ENCODE measurements at places on chromosomes 5 and 9.

GRCh38 chr9:36798350-36799065 is 225.8 kb downstream of the MELK start:
- no peak for DNase-seq

DNA sequence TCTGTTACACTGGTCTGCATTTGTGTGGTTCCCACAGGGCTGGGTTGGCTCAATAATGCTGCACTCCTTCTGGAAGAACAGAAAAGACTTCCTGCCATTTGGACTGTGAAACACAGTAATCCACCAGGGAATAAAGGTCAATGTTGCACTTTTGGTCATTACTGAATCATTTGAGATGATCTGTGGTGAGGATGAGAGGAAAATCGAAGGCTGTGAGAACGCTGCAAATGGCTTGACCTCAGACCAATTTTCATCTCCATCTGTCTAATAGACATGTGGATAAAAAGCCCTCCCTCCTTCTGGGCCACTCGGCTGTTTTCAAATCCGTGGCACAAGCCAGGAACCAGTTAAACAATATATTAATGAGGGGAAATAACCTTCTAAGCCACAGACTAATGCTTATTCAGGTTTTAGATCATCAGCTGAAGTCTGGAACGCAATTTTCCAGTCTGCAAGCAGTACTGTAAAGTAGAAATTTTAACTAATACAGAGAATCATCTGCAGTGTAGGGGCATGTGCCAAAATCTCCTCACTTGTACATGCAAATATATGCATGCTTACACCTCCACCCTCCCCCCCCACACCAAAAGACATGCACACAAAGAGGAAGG is 20.2 kb downstream of the TLE1 start:
- DNase-seq: no peak

DNA sequence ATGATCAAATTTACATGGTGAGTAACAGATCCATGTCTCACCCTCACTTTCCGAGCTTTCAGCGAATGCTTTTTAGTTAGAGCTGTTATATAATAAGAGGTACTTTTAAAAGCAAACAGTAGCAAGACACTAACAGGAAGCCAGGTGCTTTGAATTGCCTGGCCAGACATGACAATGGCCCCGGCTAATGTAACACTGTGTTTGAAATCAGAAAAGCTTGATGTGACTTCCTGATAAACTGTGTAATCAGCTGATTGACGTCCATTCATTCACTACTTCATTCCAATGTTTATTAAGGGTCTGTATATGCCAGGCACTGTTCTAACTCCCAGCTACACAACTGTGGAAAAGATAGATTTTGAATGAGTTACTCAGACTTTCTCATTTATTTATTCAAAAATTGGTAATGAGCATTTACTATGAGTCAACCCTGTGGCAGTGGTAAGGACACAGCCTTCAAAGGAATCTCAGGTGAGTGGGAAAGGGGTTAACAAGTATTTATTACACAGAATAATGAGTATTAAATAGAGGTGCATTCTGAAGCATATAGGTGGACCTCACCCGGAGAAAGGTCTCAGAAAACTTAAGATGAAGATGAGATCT is 26.6 kb downstream of the DPYSL3 start:
- no peak for DNase-seq

- DNase-seq: no peak
Observed at GRCh38 chr5:160555971-160556631, 134.4 kb downstream of the PTTG1 start.

DNA sequence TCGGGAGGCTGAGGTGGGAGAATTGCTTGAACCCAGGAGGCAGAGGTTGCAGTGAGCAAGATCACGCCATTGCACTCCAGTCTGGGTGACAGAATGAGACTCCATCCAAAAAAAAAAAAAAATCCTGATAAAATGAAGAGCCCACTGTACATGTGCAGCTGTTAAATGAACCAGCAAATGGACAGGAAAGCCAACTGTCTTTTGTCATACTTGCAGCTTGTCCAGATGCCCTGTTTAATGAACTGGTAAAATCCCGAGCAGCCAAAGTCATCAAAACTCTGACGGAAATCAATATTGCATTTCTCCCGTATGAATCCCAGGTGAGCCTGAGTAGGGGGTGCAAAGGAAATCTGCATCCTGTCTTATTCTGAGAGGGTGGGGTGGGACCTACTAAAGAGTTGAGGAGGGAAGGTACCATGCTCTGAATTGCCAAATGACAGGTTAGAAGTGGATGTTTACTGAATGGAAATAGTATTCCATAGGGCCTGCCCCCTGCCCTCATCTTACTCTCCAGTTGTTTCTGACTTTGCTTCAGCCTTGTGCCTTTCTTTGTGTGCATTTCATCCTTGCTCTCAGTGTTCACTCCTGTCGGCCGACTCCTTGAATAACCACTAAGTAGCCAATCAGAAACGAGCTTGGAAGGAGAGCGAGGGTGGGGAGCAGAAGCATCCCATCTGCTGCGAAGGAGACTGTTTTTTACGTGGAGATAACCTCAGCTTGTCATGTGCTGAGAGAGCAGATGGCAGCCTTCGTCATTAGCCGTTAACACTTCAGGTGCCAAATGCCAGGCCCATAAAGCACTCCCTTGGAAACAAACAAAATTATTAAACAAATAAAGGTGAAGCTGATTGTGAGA is 45.7 kb upstream of the CFAP157 start:
- no peak for DNase-seq

DNA sequence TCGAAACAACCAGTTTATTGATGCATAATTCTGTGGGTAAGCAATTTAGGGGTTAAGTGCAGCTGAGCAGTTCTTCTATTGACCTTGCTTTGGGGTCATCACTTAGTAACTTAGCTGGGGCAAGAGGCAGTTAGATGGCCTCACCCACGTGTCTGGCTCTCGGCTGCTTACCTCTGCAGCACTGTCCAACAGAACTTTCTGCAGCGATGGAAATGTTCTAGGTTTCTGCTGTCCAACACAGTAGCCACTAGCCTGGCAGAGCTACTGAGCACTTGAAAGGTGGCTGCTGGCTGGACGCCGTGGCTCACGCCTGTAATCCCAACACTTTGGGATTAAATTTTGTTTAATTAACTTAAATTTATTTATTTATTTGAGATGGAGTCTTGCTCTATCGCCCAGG is 13.1 kb upstream of the URM1 start:
- DNase-seq: no peak

GRCh38 chr9:125361837-125362531 is 100.4 kb downstream of the GAPVD1 start:
- DNase-seq: peak; percentile 52

DNA sequence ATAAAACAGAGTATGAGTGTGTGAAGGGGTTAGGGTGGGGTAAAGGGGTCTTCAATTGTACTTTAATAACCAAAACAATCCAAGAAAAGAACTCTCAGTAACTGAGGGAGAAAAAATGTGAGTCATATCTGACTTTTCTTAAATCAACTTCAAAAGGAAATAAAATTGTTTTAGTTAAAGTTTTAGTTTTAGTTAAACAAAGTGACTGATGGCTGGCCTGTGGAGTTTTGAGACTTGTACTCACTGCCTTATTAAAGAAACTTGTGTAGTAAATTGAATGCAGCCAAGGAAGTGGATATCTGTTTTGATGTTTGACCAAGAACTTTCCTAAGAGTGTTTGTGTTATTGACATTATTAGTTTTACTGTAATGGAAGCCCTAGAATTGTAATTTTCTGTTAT is 2032.6 kb downstream of the MAT2B start:
- DNase-seq: no peak

GRCh38 chr5:53386341-53386740 is 94.1 kb upstream of the FST start:
- DNase-seq: no peak

DNA sequence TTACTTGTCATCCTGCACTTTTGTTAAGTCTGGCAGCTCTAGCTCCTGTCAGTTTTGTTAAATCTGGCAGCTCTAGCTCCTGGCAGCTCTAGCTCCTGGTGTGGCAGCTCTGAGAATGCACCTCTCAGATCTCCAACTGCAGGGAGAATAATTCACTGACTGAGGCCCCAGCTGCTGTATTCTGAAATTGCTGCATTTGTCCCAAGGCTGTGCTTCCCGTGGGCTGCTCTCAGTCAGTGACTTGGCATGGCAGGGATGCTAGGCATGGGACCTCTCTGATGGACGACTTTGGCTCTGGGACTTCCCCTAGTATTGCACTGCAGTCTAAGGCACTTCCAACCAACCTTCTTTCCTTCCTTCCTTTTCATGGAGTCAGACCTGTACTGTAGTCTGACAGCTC is 475.7 kb downstream of the CCDC171 start:
- no peak for DNase-seq

DNA sequence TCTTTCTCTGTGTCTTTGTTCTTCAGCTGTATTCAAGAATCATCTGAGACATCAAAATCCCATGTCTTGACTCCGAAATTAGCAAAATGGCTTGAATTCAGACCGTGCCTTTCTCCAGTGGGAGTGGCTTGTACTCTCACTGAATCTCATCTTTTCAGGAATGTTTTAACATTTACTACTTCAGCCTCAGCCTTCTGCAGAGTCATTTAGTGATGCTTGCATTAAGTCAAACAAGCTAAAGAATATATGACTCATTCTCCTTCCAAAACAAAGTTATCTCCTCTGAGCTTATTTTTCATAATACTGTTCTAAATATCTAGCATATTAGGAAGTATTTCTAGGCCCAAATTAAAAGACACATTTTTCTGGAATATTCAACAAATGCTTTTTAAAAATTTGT is 205.3 kb downstream of the CDH10 start:
- no peak for DNase-seq

- DNase-seq: no peak
Observed at GRCh38 chr5:57695179-57695578, 212.6 kb upstream of the ACTBL2 start.

DNA sequence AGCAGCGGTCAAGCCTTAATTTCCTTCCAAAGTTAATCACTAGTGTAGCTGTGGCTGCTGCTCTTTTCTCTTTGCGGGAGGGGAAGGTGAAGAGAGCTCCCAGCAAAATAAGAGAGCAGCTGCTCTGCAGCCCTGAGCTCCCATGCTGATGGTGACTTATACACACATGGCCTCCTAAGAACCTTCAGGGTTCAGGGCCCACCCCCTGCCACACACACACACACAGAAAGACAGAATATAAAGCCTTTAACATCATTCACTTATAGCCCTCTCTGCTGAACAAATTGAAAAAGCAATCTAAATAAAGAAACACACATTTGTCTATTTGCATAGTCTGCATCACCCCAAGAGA is 43.6 kb downstream of the GAS1 start:
- DNase-seq: no peak

- DNase-seq: no peak
Observed at GRCh38 chr5:153157156-153157555, 333.3 kb upstream of the GRIA1 start.

Data from suppressor macrophage (primary cell).